Activated naive CD4-positive, alpha-beta T cell (primary cell): ENCODE measurements at places on chromosomes 3 and 15.

GRCh38 chr3:29267226-29267625 lies 13.6 kb upstream of the RBMS3 start:
- DNase-seq, result no peak

DNA sequence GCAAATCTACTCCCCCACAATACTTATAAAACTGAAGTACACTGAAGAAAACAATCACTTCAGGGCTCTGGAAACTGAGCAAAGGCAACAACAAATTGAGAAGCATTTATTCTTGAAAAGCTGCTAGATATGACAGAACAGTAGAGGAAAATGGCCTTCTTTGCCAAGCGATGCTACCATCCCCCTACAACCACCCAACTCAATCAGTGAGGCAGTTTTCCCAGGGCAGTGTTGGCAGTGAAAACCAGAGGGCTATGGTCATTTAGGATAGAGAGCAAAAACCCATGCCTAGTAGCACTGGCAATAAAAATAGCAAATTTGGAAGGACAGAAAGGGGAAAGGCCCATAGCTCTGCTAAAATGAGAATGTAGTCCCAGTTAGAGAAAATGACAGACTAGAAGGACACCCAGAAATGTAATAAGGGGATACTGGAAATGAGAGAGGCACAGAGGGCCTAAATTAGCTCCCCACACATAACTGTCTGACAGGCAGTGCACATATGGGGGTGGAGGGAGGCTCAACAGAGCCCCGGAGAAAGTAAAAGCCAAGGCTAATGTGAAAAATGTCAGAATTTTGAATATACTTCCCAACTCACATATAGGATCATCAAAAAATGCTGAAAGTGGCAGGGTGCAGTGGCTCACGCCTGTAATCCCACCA lies 143.5 kb downstream of the GSK3B start:
- no peak for DNase-seq

DNA sequence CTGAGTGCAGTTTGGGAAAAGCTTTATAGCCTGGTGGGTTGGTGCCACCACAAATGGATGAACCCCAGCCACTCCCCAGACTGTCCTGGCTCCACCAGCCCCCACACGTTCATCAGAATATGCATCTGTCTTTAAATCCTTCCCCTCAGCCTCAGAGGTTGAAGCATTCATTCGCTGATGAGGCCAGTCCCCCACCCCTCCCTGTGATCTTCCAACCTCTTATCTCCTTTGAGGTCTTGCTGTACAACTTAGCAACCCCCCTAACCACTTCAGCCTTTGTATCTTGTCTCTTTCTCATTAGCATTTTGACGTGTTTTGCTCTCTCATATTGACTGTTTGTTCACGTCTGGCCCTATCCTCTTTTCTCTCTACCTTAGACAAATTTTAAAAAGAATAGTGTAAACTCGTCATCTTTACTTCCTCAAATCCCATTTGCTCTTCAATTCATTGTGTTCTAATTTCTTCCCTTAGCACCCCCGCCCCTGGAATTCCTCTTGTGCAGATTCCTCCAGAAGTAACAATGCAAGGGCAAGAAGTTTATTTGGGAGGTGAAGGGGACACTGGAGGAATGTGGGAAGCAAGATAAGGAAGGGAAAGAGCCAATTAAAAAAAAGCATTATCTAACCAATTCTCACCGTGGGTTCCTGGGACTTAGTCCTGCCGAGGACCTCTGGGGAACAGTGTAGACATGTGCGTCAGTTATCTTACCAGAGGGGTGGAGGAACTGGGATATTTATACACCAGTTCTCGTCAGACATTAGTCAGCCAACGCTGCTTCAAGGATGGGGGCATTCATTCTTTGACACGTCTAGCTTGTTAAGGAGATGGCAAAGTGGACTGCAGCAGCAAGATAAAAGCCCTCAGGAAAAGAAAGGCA lies 38.6 kb downstream of the MOBP start:
- DNase-seq, result no peak

DNA sequence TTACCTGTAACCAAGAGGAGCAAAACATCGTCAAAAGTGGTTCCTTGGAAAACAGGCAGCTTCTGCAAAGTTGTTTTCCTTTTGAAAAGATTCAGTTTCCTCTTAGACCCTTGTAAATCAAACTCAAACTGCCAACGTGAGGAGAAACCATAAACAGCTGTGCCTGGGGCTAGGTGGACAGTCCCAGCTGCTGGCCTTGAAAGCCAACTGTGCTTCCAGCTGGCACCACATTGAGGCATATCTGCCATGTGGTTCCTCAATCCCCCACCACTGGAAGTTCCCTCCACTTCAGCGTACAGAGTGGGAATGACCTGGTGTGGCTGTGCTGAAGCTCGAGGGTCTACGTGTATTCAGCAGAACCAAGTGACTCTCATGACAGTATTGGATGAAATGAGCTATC lies 40.9 kb downstream of the HRH1 start:
- no peak for DNase-seq

GRCh38 chr15:38128921-38129320 lies 123.7 kb upstream of the SPRED1 start:
- no peak for DNase-seq

DNA sequence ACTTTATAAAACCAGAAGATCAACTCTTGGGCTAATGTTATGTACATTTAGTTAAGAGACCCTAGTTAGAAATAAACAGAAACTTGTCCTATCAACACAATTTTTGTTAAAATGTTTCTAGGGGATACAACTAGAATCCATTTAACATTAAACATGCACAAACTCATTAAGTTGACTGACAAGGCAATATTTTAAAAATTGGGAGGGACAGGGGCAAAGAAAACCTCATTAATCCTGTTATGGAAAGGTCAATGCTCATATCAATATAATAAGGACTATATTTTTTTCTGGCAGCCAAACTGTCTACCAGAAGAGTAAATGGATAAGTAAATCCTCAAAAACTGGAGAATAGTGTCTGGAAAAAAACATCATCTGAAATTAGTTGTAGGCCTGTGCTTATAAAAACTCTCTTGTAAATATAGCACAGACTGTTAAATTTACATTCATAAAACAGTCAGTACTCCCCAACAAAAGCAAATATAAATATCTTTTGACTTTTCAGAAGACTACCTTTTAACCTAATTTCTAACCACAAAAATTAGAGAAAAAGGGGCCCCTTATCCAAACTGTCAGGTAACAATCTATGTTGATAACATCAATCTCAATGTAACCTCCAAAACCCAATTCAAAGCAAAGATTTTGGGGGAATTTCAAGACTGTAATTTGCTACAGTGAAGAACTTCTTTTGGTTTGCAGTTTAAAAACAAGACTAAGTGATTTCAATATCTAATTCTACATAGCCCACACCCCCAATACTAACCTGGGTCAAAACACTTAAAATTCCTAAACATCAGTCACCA lies 4.2 kb downstream of the TRA2B start:
- DNase-seq, result no peak

GRCh38 chr3:62027241-62027640 lies 346.1 kb downstream of the FEZF2 start:
- no peak for DNase-seq

DNA sequence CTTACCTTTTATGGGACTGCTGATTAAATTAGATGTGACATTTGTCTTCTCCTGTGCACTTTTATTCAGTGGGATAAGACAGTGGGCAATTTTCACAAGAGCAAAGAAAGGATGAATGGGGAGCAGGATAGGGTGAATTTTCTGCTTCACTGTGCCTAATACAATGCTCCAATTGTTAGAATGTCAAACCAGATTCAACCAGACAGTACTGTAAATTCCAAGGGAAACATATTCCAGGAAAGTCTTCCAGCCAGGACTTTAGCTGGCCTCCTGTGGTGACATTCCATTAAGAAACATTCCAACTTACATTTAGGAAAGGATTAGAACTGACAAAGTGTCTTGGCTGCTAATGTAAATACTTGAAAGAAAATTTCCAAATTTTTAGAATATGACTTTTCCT lies 100.1 kb upstream of the PROK2 start:
- DNase-seq, result no peak

- no peak for DNase-seq
Observed at GRCh38 chr15:86568378-86568777, 488.7 kb downstream of the AGBL1 start.

DNA sequence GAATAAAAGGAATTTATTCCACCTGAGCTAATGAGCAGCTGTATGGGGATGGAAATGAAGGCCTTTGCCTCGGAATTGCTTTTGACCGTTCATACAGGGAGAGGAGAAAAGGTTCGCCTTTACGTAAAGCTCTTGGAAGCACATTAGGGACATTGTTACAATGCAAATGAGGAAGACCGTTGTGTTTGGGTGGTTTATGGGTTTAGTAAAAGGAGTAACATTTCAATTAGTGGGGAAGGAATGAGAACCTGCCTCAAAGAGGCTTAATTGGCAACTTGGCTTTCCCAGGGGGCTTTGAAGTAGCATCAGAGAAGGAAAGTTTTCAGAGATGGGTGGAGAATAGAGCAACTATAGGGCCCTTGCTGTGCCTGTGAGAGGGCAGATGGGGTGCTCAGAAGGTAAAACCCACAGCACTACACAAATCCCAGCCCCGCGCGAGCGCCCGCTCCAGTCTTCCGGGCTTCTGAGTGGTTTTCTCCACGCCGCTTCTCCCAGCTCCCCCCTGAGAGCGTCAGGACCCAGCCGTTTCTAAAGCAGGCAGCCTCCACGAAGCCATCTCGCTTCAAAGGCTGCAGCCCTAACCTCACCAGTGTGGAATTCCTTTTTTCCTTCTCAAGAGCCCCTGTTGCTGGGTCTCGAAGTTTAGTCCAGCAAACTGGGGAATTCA lies 192.0 kb upstream of the HES1 start:
- no peak for DNase-seq

- no peak for DNase-seq
Observed at GRCh38 chr3:138477120-138477519, 42.7 kb downstream of the ESYT3 start.

DNA sequence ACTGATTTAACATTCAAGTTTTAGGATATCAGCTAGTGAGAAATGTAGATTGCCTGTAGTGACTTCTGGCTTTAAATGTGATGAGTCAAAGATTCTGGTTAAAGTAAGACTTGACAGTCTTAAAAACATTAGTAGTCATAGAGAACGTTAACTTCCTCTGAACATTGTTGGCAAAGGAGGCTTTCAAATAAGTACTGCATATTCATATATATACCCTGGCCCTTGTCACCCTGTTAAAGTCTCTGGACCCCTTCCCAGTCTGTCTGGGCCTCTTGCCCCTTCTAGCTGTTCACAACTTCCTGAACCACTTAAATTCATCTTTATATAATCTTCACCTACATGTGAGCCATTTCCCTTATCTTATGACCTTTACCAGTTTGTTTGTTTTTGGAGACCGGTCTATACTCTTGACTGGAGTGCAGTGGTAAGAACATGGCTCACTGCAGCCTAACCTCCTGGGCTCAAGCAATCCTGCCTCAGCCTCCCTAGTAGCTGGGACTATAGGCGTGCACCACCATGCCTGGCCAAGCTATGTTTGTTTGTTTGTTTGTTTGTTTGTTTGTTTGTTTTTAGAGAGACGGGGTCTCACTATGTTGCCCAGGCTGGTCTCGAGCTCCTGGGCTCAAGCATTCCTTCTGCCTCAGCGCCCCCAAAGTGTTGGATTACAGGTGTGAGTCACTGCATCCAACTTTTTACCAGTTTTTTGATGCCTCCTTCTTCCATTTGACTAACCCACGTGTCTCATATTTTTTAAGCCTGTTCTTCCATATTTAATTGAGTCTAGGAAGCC lies 64.4 kb upstream of the CRTC3 start:
- DNase-seq, result no peak

- DNase-seq, result no peak
Observed at GRCh38 chr3:39531066-39531465, 63.6 kb downstream of the MOBP start.

DNA sequence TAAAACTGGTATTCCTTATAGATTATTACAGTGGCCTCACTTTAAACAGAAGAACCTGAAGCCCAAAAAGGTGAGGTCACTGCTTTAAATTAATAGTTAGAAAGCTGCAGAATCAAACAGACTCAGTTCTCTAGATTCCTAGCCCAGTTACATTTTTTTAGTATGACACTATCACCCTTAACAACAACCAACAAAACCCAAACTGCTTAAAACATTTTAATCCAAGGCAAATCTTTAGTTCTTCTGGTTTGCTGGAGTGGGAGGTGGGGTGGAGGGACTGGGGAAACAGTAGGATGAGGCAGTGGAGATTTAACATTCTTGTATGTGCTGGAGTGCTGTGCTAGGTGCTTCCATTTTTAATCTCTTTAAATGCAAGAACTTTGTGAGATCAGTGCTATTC lies 631.6 kb upstream of the KCNMB2 start:
- no peak for DNase-seq

DNA sequence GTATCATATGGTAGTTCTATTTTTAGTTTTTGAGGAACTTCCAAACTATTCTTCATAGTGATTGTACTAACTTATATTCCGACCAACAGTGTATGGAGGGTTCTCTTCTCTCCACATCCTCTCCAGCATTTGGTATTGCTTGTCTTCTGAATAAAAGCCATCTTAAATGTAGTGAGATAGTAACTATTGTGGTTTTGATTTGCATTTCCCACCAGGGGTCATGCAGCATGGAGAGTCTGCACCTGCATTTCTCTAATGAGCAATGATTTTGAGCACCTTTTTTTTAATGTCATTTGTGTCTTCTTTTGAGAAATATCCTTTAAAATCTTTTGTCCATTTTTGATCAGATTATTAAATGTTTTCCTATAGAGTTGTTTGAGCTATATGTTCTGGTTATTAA lies 718.5 kb downstream of the ZBBX start:
- no peak for DNase-seq
